ENCODE measurements at places on chromosomes 7 and 10.

DNA sequence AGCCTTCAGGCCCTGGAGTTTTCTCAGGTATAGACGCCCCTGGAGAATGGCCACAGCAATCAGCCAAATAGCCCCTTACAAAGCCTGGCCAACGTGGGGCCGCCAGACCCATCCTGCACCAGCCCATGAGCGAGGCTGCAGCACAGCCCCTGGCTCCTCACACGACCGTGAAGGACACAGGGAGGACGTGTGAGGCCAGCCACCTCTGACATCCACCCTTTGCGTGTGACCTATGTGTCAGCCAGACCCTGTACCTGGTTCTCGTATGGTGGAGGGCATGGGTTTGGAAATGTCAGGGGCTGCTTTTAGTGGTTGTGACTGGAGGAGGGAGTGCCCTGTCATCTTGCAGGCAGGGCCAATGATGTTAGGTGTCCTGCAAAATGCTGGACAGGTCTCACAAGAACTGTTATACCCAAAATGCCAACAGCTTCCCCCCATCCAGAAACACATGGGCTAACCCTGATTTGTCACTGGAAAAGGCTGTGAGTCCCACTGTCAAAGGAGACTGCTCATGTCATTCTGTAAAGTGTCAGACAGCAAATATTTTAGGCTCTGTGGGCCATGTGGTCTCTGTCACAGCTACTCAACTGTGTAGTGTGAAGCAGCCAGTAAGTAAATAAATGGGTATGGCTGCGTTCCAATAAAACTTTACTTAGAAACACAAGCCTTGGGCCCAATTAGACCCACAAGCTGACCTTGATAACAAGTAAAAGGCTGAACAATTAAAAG is 30.0 kb downstream of the NOD1 start:
- DNase-seq = no peak

DNA sequence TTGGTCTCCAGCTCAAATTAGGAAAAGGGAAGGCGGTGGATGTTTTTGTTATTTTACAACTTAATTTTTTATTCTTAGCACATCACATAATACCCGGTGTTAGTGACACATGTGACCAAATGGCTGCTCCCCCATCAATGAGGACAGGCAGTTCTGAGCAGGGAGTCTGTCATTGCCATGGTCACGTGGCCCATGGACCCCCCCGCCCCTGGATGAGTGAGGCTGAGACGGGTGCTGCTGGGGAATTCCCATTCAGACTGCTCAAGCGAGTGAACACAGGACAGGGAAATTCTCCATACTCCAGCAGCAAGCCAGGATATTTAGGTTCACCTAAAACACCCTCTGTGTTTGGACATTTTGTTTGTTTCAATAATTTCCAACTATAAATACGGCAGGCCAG is 34.7 kb upstream of the SLC35B4 start:
- no peak for DNase-seq

GRCh38 chr7:157432957-157433576 is 96.3 kb downstream of the DNAJB6 start:
- DNase-seq = peak; percentile 48

GRCh38 chr10:124971276-124971675 is 29.4 kb downstream of the ZRANB1 start:
- DNase-seq = no peak

DNA sequence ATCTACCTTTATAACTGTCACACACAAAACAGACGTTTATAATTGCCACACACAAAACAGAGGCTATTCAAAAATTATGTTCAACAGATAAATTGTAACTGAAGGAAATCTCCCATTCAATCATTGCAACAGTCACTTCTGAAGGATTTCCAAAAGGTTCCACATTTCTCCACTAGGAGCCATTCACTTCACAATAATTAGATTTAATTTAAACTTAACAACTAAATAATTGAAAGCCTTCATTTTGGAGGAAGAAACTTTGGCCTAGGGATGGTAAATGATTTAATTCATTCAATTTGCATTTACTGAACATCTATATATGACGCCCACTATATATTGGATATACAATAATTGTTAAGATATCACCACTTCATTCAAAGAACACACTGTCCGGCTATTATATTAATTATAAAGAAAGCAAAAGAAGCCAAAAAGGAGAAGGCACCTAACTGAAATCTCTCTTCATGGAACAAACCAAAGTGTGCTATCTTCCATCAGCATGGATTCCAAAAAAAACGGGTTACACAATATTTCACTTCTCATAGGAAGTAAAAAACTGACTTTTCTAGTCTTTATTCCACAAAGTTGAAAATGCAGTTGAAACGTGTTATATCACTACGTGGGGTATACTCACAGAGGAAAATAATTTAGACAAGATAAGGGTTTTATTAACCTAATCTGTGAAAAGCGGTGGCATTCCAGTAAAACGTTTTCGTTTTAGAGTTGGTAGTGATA is 1.7 kb downstream of the ATAD1 start:
- no peak for DNase-seq

DNA sequence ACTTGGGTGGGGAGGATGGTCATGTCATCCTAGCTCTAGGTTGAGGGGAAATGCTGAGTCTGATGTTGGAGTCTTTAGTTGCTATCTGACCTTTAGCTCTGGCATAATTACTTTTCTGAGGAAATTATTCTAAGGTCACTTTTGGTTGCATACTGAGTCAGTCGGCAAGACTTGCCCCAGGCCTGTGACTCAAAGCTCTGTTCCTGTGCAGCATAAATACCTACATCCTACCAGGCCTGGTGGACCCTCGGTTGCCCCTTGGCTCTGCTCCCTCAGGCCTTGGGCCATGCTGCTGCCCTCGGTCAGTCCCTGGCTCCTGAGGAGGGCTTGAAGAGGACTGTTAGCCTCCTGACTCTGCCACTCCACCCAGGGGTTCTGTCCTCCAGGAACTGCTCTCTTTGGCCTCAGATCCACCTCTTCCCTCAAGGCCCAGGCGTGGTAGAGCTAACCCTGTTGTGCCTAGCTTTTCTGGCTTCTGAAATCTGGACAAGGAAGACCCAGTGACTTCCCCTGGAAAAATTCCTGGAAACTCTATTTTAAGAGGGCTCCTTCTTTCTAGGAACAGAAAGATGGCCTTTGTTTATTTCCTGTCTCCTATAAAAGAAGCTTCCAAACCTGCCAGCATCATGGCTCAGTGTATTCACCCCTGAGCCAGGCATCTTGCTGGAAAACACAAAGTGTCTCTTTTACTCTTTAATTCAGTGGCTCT is 71.2 kb downstream of the TMEM178B start:
- DNase-seq = peak; percentile 39

GRCh38 chr7:255721-256361 is 34.1 kb upstream of the FOXL3 start:
- no peak for DNase-seq

- no peak for DNase-seq
Observed at GRCh38 chr10:63760708-63761047, 239.5 kb downstream of the REEP3 start.

GRCh38 chr7:121228779-121229178 is 100.0 kb upstream of the WNT16 start:
- no peak for DNase-seq

DNA sequence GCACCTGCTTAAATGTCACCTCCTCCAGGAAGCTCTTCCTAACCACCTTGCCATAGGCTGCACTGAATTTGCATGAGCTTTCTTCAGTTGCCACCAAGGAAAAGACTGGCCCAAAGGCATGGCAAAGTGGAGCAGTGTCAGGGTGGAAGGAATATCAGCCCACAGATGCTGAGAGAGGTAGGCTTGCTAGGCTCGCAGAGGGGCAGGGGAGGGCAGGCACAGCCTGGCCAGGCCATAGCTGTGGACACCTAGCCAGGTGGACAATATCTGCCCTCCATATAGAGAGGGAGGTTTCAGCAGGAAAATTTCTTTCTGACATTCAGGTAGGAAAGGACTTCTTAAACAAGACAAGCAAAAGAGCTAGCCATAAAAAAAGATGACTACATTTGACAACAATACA is 166.3 kb downstream of the GRID1 start:
- no peak for DNase-seq

GRCh38 chr10:113335592-113335991 is 217.3 kb upstream of the HABP2 start:
- DNase-seq = peak; percentile 68

GRCh38 chr10:15144788-15145187 is 23.7 kb downstream of the NMT2 start:
- peak; percentile 58 for DNase-seq

- DNase-seq = no peak
Observed at GRCh38 chr7:158362912-158363905, 224.4 kb downstream of the PTPRN2 start.

- peak; percentile 79 for DNase-seq
Observed at GRCh38 chr10:70132098-70133029, at the start of gene AIFM2. AIFM2 (minus strand) TSS chr10:70132825; CDS start chr10:70124084, 8,741 bp downstream.

DNA sequence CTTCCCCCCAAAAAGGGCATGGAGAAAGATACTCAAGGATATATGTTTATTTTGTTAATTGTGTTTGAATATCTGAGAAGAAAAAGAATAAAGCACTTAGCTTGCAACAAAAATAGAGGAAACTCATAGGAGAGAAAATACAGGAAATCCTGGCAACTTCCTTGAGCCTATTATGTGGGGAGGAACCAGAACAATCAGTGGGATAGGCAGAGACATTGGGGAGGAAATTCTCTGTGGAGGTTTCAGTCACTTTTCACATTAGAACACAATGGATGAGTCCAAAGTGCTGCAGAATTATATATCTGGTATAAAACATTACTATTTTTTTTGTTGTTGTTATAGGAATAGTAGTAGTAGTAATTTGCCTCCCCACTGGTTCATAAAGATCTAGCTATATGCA is 240.1 kb downstream of the THSD7A start:
- DNase-seq = no peak

DNA sequence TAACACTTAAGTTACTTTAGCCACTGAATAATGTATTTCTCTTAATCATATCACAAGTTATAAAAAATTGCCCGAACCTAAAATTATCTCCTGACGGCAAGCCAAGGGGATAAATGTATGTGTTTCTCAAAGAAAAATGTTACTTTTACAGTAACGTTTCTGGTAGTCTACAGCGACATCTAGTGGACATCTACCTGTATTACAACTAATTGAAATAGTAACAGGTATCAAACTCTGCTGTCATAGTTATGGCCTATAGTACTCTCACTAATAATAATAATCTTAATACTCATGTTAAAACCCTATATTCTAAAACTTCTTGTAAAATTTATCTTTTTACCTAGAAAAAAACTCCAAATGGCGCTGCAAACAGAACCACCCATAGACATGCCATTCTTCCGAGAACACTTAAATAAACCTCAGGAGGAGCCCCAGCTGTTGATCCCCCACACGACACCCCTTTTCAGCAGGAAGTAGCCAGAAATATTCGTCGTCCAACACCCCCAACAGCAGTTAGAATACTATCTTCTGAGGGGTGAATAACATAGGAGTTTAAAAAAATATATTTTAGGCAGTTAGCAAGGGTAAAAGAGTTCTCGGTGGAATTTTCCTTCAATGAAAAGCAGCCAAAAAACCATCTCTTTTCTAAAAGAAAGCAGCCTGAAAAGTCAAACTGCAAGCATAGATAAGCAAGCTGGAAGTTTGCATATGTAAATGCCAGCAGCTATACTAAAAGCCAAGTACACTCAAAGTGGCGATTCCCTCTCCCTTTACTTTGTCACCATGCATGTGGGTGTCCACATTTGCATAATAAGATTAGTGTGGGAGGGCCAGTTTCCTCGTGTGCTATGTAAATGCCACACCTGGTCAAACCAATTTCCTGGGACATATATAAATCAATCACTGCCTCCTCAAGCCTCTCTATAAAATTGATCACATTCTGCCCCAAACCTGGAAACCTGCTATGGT is 40.5 kb upstream of the ZNF107 start:
- no peak for DNase-seq

DNA sequence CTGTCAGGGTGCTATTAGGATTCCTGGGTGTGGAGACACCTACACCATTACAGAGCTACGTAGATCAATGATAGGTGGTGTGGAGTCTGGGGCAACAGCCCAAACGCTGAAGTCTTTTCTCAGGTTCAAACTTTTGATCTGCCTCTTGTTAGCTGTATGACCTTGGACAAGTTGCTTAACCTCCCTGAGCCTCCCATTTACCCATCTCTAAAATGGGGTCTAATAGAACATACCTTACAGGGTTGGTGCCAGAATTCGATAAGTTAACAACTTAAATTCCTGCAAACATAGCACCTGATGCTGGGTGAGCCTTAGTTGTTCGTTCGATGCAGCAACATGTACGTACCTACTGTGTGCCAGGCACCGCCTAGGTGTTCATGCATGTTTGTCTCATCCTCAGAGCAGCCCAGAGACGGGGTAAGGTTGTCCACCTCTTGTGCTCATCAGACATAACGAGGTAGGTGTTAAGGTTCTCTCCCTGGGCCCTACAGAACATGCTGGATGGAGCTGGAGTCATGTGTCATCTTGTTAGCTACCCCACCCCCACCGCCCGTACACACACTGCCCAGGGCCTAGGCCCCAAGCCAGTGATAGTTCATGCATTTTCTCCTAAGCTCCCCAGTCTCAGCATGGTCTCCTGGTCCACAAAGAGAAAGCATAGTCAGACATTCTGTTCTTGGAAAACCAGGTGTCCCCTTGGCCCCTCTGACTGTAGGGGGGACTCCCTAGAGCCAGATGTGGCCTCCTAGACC is 41.0 kb upstream of the SLC29A3 start:
- DNase-seq = no peak

- no peak for DNase-seq
Observed at GRCh38 chr7:22695476-22696132, 31.4 kb upstream of the IL6 start.

DNA sequence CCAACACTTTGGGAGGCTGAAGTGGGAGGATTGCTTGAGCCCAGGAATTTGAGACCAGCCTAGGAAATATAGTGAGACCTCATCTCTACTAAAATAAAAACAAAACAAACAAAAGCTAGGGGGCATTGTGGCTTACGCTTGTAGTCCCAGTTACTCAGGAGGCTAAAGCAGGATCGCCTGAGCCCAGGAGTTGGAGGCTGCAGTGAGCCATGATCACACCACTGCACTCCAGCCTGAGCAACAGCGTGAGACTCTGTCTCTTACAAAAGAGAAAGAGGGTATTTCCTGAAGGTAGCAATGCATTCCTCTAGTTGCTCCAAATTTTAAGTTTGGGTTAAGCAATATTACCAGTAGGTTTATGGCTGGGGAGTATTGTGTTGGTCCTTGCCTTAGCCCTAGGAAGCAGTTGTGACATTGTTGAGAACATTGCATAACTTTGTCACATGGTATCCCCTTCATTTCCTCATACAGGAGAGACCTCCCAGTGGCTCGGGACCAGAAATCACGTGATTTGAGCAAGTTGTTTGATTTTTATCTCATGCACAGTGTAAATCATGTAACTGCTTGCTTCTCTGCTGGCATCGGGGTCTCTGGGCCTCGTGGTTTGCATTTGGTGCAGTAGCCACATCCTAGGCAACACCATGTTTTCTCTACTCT is 23.3 kb upstream of the SMARCD3 start:
- DNase-seq = peak; percentile 62

DNA sequence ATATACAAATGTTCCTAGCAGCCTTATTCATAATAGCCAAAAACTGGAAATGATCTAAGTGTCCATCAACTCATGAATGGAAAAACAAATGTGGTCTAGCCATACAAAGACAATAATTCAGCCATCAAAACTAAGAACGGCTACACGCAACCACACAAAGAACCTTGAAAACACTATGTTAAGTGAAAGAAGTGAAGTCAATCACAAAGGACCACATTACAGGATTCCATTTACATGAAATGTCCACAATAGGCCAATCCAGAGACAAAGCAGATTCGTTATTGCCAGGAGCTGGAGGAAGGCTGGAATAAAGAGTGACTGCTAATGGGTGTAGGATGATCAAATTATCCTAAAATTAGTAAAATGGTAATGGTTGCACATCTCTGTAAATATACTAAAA is 21.1 kb downstream of the MKRN1 start:
- DNase-seq = no peak
